Activated T-cell treated with anti-CD3 and anti-CD28 coated beads for 4 hours (primary cell): ENCODE measurements at places on chromosomes 2 and 18.

DNA sequence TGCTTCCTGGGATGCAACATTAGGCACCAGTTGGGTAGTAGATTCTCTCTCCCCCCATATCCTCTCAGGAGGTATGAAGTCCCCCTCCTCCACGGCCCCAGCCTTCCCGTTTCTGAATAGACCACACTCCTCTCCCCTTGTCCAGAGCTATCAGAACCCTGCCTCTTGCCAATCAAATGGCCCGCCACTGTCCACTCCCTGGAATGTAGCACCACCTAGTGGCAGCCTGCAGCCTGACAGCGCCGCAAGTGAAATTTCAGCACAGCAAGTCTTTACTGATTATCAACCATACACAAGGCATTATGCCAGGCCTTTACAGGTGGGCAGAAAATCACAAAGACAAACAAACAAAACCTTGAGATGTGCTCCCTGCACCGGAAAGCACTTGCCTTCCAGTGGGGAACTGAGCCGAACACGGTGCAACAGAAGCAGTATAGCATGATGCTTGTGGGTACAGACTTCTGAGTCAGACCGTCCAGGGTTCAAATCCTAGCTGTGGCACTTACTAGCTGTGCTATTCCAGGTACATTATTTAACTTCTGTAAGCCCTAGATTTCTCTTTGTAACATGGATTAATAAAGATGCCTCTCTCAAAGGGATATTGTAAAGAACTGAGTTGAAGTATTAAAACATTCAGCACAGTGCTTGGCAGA is 174.0 kb downstream of the SMAD2 start:
- DNase-seq, result peak; percentile 27

DNA sequence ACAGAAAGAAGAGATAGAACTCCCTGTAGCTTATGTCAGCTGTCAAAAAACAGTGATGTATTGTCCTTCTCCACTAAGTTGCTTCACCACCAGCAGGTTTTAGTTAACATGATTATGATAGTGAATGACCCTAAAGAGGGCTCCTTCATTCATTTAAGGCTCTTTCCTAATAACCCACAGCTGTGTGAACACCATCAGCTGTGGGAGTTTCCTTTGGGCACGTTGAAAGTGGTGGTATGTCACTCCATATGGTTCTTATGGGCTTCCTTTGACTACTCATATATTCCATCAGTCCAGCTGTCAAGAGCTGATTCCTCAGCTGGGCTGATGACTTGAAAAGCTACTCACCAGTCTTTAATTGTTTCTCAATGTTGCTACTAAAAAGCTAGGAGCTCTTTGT is 210.3 kb downstream of the UBE2E3 start:
- no peak for DNase-seq

GRCh38 chr2:59312967-59313940 is 1072.1 kb upstream of the FANCL start:
- DNase-seq, result no peak

GRCh38 chr2:70767079-70767698 is 811 bp downstream of the ADD2 start:
- no peak for DNase-seq

DNA sequence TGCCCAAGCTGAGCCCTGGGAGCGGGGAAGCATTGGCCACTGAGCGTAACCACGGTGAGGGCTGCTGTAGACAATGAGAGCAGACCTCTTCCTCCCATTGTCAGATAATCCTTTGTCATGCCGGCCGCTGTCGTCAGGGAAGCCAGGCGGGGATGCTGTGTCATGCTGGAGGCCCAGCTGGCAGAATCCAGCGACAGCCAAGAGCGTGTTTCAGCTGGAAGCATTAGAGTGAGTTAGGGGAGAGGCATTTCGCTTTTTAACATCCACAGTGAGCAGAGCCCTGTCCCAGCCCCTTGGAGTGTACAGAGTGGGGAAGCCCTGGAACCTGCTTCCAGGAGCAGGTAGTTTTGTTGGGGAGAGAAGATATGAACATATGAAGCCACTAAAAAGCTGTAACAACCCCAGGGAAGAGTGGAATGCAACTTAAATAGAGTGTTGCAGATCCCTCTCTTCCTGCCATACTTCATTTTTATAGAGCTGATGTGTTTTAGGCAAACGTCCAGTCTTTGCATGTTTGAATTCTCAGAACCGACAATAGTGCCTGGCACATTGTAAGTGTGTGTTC is 7.0 kb downstream of the CTIF start:
- DNase-seq, result no peak

DNA sequence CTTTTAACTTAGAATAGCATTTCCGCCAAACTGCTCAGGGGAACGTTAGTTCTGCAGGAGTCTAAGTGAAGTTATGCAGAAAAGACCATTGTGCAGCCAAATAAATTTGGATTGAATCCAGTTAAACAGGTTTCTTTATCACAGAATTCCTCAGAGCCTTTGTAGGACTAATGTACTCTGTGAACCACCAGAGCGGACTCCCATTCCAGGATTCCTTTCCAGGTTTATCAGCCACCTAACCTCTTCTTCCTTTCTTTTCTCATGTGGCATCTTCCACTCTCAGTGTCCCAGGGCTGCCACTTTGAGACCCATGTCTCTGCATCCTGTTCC is 350.4 kb downstream of the TSN start:
- no peak for DNase-seq

DNA sequence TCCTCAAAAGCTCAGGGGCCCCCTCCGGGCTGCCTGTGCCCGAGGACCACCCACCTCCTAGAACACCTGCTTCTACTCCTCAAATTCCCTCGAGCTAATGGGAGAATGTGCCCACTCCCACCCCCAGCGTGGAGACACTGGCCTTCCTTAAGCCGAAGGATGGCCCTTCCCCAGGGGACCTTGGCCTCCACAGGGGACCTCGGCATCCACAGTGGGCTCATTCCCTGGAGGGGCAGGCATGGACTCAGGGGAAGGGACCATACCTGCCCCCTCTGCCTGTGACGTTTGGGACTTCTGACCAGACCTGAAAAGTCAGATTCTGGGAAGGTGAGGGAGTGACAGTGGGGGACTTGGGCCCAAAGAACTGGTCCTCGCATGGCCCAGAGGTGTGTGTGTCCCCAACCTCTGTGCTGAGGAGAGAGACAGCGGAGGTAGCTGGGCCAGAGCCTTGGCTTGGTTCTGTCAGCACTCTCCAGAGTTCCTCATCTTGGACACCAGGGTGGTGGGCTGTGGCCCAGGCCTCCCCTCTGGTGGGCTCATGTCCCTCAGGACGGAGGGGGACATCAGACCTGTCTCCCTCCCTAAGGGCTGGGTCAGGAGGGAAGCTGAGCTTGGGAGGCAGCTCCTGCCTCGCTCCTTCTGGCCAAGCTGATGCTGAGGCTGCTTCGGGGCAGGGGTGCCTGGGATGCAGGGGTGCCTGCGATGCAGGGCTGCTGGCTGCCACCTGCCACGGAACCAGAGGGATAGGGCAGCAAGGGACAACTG is 240.4 kb downstream of the HAUS1 start:
- no peak for DNase-seq
